ENCODE measurements at places on chromosomes 5 and 9.

- no peak for DNase-seq
Observed at GRCh38 chr9:19967888-19968459, 179.1 kb upstream of the SLC24A2 start.

DNA sequence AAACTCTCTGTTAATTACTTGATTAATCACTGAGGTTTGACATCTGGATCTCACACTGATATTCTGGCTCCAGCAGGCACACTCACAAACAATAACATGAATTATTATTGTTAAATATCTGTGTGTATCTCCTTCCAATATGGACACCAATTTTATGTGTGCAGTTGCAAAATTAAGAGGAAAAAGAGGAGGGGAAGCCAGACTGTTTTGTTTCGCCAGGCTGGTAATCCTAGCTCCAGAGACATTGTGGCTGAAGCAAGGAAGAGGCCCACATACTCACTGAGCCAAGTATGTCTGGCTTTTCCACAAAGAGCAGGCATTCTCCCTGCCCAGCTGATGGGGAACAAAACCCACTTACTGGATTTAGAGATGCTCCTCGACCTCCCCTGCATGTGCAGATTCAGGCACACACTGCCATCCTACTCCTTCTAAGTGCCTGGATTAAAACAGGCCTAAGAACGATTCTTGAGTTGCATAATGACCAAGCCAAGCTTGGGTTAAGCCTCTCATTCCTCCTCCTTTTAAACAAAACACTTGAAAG, 181.9 kb downstream of the ESM1 start:
- no peak for DNase-seq

DNA sequence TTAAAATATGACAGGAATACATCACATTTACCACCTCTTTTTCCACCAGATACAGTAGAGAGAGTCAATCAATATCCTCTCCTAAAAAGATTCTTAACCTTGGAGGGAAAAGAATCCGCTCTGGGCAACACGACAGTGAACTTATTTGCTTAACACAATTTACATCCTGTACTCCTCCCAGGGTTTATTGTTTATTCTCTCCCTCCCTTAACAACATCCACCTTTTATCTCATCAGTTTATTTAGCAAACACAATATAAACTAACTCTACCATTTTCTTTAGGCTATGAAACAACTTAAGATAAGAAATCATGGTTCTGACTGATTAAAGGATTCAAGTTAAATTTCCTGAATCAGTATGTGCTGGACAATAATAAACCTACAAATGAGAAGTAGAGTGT, 50.9 kb downstream of the CERT1 start:
- no peak for DNase-seq

DNA sequence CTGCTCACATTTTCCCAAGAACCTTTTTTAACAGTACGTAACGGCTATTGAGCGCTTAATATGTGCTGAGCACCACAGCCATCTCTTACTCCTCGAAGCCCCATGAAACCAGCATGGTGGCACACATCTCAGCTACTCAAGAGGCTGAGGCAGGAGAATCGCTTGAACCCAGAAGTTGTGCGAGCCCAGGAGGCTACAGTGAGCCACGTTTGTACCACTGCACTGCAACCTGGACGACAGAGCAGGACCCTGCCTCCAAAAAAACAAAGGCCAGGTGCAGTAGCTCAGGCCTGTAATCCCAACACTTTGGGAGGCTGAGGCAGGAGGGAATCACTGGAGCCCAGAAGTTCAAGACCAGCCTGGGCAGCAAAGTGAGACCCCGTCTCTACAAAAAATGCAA, 28.2 kb downstream of the AQP7 start:
- DNase-seq, result no peak

GRCh38 chr5:138955013-138955660, 80.0 kb upstream of the LRRTM2 start:
- no peak for DNase-seq

DNA sequence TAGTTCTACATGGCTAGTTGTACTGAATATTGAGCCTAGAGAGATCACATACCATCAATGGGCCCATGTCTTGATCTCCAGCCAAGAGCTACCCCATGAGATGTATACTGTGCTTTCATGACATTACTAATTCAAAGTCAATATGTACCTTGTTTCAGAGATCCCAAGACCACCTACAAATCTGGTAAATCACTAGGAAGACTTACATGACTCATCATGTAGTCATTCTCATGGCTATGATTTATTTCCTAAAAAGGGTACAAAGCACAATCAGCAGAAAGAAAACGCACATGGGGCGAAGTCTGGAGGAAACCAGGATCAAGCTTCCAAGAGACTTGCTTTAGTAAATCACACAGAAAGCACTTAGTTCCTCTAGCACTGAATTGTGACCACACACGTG, 103.0 kb downstream of the PCSK5 start:
- no peak for DNase-seq

DNA sequence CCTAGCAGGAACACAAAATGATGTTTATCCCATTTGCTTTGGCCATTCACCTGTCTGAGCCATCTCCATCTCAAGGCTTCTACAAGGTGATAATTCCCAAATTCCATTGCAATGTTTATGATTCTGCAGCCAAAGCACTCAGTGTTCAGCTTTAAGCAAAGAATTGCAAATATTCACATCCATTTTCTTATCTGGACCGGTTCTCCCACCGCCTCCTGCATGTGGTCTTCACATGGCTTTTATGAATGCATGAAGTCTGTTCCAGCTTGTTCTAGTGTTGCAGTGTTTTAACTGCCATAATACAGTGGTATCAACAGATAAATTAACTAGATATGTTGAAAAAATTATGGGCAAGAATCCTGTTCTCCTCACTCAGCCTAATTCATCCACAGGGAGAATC, 443.0 kb upstream of the KLF4 start:
- DNase-seq, result no peak

DNA sequence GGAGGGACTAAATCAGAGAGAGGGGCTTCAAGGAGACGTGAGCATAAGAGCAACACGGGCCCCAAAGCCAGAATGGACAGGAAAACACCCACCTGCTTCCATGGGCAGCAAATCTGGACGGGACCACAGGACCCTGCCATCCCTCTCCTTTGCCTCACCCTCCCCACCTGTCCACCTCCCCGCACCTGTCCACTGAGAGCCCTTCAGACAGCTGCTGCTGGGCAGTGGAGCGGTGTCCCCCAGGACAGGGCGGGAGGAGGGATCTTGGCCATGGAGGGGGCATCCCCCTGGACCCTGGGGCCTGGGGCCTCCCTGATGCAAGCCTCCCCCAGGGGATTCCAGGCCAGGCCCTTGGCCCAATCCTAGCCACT, 2.6 kb downstream of the CCDC183 start:
- DNase-seq, result no peak

DNA sequence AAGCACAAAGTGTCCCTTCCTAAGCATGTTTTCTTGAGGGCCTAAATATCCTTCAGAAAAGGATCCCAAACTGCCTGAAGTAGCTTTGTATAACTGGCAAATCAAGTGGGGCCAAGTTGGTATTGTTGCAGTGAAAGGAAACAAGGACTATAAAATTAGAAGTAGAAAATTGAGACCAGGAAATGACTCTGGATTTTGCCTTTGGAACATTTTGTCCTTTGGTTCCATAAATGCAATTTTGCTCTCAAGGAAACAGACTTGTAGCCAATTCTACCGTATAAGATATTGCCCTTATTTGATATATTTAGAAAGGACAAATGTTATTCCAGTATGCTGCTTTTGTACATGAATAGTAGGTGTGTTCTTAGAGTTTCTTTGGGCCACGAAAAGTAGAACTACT, 34.4 kb downstream of the RABGAP1 start:
- no peak for DNase-seq

GRCh38 chr9:123438821-123439220, 82.8 kb downstream of the CRB2 start:
- no peak for DNase-seq

GRCh38 chr5:59282726-59283125, 610.8 kb downstream of the PDE4D start:
- no peak for DNase-seq

DNA sequence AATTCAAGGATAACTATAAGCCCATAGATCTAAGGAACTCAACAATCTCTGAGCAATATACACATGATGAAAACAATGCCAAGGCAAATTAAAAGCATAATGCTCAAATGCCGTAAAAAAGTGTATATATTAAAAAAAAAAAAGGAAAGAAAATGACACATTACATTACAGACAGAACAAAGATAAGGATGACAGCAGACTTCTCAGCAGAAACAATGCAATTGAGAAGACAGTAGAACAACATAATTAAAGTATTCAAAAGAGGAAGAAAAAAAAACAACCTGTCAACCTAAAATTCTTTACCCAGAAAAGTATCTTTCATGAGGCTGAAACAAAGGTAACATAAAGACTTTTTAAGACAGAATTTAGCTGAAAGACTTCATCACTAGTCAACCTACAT, 591.7 kb downstream of the ZNF608 start:
- no peak for DNase-seq

- no peak for DNase-seq
Observed at GRCh38 chr5:81226949-81227348, 6.2 kb upstream of the CKMT2 start.

- DNase-seq, result no peak
Observed at GRCh38 chr9:38114905-38115304, 45.9 kb upstream of the SHB start.

DNA sequence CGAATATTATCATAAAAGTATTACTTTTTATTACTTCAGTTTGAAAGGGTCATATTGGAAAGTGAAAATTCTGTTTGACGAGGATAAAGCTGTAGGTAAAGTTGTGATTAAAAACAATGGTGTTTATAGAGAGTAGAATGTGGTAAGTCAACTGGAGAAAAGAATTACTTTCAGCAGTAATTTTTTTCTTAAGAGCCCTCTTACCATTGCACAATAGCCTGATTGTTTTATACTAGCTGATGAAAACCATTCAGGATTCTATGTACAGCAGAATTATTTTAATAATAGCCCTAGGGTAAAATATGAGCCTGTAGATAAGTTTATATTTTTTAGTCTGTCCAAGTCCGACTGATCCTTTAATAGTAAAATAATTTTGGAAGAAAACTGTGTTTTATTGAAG, 16.6 kb downstream of the CDC42SE2 start:
- no peak for DNase-seq

DNA sequence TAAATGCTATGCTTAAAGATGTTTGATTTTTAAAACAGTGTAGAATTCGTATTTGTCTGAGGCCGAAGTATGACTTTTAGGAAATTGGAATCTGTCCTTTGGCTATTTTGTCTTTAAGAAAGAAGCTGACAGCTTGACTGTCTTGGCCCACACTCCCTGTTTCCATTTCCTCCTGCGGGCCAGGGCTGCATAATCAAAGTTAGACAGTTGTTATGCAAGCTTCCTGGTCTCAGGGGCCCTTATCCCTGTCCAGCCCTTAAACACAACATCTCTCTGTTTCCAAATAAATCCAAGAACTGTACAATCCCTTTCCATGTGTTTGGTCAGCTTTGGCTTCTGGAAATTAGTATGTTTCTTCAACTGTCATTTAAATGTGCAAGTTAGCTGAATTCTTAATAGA, 54.6 kb upstream of the ECM2 start:
- no peak for DNase-seq

DNA sequence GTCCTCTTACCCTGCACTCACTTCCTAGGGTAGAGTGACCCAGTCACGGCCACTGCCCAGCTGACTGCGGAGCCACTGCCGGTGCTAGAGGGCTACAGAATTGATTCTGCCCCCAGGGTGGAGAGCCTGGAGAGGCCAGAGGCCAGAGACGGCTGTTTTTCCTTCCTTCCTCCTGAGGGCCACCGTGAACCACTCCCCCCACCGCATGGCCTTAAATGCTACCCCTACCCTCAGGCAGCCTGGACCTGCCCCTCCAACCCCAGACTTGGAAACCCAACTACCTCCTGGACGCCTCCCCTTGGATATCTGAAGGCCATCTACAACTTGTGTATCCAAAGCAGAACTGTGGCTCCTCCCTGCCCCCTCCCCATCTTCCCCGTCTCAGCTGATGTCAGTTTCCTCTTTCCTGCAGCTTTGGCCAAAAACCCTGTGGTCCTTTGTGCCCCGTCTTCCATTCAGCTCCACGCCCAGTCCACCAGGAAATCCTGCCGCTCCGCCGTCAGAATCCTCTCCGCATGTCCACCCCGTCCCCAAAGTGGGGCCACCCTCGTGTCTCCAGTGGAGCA, 16.3 kb downstream of the SH2D3C start:
- DNase-seq, result no peak

DNA sequence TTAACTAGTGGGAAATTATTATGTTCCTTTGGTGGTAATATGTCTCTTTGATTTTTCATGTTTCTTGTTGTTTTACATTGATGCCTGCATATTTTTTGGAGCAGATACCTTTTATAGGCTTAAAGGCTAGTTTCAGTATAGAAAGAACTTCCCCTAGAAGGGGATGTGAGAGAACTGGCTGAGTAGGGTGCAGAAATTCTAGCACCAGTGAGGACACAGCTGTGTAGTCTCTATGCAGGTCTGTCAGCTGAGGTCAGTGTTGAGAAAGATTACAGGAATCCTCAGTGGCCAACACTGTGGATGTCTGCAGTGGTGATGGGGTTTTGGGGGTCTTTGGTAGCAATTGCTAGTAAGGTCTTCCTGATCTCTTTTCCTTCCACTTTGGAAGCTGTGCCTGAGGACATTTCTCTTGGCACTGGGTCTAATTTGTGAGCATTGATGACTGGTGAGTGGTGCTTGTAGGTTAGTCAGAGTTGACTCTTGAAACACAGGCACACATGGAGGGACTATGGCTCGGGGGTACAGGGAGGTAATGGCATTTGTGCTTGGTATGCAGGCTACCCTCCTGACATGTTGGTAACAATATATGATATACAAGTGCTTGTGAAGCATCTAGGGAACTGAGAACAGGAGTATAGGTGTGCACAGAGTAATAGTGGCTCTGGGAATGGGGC, 221.4 kb downstream of the SPATA31D1 start:
- no peak for DNase-seq

- no peak for DNase-seq
Observed at GRCh38 chr5:132677191-132677590, 3.4 kb downstream of the IL4 start.

DNA sequence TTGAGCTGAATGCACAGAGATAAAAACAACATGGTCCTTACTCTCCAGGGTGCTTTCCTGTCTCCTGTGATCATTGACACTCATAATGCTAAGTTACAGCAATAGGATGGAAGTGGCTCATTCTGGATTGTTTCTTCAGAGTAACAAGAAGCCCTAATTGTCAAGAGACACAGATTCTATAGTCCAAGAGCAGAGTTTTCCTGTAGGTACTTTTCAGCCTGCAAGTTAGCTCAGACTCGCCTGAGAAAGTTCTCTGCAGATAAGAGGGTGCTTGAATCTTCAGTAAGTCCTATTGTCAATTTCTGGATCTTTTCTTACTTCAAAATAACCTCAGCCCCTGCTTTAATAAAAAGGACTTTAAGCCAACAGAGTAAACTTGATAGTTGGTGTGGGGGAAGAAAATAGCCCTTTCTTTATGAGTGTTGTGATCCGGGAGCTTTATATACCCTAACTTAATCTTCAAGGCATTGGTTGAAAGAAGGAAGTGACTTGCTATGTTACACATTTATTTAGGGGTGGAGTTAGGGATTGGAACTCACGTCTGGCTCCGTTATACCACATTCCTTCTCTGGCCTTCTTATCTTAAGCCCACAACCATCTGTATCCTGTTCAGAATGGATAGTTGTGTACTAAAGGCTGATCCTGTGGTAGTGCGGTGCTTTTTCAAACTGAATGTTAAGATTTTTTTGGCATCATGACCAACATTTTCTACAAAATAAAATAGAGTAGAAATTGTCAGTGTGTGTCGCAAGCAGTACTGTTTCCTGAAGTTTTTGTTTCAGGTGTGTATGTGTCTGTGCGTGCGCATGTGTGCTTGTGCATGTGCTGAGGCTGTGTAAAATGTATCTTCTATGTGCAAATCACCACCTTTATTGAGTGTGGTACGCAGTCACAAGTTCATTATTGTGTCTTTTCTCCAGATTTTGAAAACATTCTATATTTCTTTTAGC, 173.9 kb downstream of the WDR70 start:
- no peak for DNase-seq

- no peak for DNase-seq
Observed at GRCh38 chr5:16574789-16575721, 41.7 kb downstream of the RETREG1 start.

Measured in activated T-cell treated with anti-CD3 and anti-CD28 coated beads for 4 hours (primary cell).